ENCODE measurements at places on chromosomes 4 and X.

DNA sequence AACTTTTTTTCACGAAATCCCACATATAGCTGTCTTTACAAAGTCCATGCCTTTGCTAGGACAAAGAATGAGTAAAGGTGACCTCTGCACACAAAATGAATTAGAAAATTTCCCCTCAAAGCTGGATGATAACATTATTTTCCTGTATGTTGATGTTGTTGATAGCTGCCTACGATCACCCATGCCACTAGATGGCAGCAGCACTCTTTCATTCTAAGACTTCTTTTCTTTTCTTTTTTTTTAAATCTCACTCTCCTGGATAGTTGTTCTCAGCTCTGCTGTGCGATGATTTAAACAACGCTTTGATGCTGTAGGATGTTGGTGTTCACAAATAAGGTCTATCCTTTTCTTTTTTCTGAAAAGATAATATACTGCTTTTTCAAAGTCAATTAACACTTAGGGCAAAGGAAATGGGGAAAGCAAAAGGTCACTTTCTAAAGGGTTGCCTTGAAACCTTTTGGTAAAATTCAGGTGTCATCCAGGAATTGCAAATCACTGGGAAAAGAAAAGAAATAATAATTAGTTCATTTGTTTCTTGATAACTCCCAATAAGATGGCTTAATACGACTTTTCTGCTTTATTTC lies 266.8 kb downstream of the C4orf33 start:
- peak; percentile 24 for DNase-seq

DNA sequence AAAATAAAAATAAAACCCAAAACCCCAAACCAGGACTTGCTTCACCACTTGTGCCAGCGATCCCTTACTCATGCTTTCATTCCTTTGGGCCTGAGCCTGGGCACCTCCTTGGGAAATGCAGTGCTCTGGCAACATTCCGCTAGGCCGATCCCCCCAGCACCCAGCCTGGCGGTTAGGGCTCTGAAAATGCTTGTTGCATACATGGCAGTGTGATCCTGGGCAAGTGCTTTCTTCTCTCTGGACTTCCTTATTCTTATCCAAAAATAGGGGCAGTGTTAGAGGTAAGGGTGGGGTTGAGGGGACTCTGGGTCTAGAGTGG lies 4.6 kb downstream of the ZNF185 start:
- DNase-seq: no peak

DNA sequence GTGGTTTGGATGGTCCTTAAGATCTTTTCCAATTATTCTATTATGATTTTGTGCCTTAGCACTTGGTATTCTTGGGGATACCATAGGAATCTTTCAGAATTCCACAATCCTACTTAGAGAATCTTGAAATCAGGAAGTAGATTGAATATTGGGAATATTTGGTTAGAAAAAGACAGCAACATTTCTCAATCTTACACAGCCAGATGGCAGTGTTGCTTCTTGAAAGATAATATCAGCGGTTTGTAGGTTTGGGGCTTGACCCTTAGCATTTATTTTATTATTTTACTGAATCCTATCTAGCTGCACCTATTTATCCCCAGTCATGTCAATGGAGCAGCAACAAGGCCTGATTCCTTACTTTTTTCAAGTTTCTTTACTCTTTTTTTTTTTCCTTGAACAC lies 28.6 kb downstream of the MAGEB1 start:
- DNase-seq: no peak

DNA sequence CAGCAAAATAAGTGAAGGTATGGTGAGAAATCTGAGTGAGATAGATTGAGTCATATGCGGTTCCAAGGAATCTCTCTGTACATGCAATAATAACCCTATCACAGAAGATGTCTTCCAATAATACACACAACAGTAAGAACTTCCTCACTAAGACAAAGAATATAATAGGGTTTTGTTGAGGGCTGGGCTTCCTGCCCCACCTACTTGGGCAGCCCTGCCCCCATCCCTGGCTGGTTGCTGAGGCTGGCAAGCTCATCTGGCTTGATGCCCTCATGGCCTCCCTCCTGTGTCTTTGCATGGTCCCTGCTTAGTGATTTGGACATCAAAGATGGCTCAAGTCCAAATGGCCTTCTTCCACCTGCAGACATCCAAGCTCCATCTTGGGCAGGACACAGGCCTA lies 2.7 kb downstream of the GEMIN8 start:
- peak; percentile 44 for DNase-seq

DNA sequence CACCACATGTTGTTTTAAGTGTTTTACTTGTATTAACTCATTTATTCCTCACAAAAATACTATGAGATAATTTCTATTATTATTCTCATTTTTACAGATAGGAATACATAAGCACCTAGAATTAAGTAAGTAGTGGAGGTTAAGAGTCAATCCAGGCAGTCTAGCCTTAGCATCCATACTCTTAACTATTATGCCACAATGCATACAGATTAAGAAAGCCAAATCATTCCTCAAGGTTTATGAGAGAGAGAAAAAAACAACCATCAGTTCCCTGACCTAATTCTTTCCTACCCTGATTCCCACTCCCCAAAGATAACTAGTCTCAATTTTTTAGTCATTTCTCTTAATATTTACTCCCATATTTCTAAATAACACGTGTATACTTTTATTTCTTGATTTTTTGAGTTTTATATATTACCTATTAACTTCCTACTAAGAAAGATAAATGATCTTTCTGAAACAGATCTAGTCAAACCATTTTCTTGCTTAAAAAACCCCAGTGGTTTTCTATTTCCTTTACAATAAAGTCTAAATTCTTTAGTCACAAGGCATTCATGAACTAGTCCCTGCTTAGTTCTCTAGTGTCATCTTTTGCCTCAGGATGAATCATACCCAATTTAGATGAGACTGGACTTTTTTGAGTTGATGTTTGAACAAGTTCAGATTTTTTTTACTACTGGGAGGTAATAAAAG lies 16.0 kb downstream of the UBA6 start:
- DNase-seq: no peak

DNA sequence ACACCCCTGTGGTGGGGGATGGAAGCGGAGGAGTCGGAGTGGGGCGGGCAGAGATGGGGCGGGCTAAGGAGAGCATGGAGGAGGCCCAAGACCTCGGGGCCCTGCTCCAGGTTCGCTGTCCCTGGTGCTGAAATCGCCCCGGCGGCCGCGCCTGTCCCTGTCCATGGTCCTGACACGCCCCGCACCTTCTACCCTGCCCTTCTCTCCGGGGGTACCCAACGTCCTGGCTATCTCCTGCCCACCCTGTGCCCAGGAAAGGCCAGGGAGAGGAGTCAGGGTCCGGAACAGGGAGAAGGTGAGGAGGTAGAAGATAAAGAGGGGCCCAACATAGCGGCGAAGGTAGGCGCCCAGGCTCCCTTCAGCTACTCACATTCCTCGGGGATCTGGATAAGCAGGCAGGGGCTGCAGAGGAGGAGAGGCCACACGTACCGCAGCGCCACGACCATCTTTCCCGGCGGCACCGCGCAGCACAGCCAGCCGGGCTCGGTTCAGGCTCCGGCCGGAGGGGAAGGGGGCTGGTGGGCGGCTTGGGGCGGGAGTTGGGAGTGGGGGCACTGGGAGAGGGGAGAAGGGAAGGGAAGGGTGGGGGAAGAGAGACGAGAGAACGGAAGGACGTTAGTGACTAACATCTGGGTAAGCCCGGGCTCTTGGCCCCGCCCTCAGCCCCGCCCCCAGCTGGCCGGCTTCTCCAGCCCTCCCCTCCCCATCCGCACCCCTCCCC lies 10.4 kb downstream of the L1CAM start:
- DNase-seq: peak; percentile 71

GRCh38 chr4:168152837-168153500 lies 60.6 kb downstream of the ANXA10 start:
- DNase-seq: no peak

DNA sequence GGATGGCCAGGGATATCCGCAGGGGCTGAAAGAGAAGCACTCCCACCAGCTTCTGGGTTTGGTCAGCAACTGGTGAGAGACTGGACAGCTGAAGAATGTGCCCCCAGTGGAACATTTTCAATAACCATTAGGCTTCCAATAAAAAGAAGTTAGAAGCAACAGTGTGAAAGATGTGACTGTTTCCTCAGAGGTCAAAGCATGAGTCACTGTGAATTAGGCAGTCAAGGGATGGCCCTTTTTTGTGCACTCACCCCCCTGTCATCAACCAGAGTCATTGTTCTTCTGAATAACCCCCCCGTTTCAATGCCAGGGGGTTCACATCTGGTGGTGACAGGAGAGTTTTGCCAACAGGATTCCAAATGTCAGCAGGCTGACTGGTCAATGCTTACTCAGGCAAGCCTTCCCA lies 74.6 kb upstream of the SH3RF1 start:
- DNase-seq: no peak

DNA sequence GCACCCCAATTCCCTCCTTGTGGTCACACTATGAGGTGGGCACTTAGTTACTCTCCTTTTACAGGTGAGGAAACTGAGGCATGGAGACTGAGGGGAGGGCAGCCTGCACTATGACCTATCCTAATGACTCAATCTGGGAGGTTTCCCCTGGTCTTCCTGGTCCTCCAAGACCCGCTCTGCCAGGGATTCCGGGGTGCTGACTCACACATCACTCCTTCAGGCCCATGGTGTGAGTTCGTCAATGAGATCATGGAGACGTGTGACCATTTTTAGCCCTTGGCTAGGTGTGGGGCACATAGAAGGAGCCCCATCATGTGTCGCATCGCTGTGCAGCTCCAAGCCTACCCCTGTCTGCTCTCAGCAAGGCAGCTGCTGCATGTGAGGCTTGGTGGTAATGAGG lies 32.4 kb upstream of the BCOR start:
- no peak for DNase-seq
